Sigmoid colon (tissue), 7 donors: ENCODE measurements at places on chromosomes 3 and 15. TPM values are rescaled to one million over a fixed set of nuclear protein-coding genes. Genes with fewer than 3 reads are reported as not detected.

The LSAMP gene
- total RNA-seq: 23.5 TPM

GRCh38 chr3:132311841-132312240 lies 5.4 kb upstream of the ACP3 start:
- no peaks in the 10 kb centered on the region for H3K4me1 ChIP-seq
- no peaks in the 10 kb centered on the region for H3K27me3 ChIP-seq
- no peak overlapping the region for H3K4me3 ChIP-seq
- no peak for DNase-seq

The SCN5A gene
- 1.9 TPM for total RNA-seq

GRCh38 chr15:69323893-69324430 lies 25.2 kb downstream of the PAQR5 start:
- no peak overlapping the region for H3K27ac ChIP-seq
- H3K4me1 ChIP-seq: no peaks in the 10 kb centered on the region
- no peaks in the 10 kb centered on the region for H3K36me3 ChIP-seq
